Foreskin keratinocyte (primary cell): ENCODE measurements at places on chromosomes 16 and 17. TPM values are rescaled to one million over a fixed set of nuclear protein-coding genes. Genes with fewer than 3 reads are reported as not detected.

ESRP2 gene
- polyA plus RNA-seq, result 20.9 and 26.1 TPM in 2 replicates

PRAC1 gene
- not detected in 2 replicates for polyA plus RNA-seq

LRRC37A gene
- 0.28 and 0.94 TPM in 2 replicates for polyA plus RNA-seq

SLC16A13 gene
- polyA plus RNA-seq, result 6.9 and 10.2 TPM in 2 replicates

CIITA gene
- 0.03 and 0.06 TPM in 2 replicates for polyA plus RNA-seq

TNFRSF13B gene
- polyA plus RNA-seq, result not detected in 2 replicates

CD300LB gene
- polyA plus RNA-seq, result not detected in 2 replicates

RHBDL1 gene
- 1.6 and 3.0 TPM in 2 replicates for polyA plus RNA-seq

CDRT15L2 gene
- polyA plus RNA-seq, result not detected in 2 replicates

NLK gene
- polyA plus RNA-seq, result 5.6 and 7.1 TPM in 2 replicates

STH gene
- polyA plus RNA-seq, result not detected in 2 replicates

NDUFAF8 gene
- 172 and 212 TPM in 2 replicates for polyA plus RNA-seq

GRCh38 chr17:55743103-55743679 is 7.7 kb upstream of the PCTP start:
- DNase-seq, result peak; percentile 64

- no peak for DNase-seq
These were observed 20.3 kb downstream of the NXPH3 start for GRCh38 chr17:49595980-49596379.

DNA sequence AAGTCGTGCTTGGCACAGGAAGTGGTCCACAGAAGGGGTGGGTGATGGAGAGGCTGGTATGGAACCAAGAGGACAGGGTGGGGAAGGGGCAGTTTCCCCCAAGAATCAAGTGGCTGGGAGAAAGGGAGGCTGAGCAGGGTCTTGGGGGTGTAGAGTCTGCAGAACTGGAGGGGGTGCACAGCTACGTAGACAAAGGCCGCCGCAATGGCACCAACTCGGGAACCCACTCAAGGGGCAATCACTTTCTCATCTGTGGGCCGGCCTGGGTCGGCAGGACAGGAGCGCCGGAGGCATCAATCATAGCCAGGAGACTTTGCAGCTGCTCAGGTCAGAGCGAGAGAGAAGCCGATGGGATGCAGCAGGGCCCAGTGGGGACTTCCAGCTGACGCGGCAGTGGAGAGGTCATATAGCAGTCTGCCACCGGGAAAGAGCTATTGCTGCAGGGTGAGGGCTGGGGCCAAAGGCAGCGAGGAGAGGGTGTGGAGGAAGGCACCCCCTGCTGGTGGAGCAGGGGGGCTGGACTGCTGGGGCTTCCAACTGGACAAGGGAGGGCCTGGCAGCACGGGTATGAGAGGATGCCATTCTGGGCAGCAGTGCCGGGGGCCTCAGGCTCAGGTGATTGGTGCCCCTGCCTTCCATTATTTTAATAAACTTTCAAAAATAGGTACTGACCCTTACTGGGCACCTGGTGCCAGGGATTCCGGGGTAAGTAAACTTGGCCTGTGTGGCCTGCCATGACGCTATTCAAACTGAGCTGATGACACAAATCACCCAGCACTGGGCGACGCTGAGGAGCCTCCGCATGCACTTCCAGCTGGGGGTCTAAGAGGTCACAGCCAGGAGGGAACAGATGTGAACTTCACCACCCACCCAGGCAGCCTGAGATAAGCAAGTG is 52.5 kb upstream of the MTSS2 start:
- peak; percentile 35 for DNase-seq

- no peak for DNase-seq
These were observed 299.8 kb downstream of the CNTNAP4 start for GRCh38 chr16:76577003-76577402.

DNA sequence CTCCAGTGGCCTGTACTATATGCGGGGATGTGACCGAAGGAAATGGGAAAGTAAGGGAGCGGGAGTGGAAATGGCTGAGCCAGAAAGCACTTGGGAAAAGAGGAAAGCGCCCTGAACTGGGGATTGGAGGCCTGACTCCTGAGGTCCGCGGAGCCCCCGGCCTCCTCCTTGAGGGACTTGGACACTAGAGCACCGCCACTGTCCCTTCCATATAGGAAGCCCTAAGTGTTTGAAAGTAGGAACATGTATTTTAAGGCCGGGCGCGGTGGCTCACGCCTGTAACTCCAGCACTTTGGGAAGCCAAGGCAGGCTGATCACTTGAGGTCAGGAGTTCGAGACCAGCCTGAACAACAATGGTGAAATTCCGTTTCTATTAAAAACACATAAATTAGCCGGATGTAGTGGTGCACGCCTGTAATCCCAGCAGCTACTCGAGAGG is 530 bp upstream of the ZDHHC7 start:
- DNase-seq, result no peak

DNA sequence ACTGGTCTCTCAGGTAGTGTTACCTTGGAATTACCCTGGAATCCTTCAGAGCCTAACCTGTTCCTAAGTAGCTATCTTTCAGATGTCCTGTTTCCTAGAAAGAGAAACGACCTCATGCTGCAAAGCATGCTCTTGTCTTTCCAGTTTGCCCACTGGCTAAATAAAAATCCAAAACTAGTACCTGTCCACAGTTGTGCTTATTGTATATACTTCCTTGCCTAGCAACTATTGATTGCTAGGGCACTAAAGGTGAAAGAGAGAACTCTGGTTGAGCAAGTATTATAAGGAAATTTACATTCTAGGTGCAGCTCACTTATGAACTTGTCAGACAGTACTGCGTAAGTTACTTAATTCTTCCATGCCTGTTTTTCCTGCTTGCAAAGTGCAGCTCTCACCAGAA is 38.5 kb downstream of the LIG3 start:
- no peak for DNase-seq

- DNase-seq, result no peak
These were observed 142.2 kb downstream of the ABCA8 start for GRCh38 chr17:68812876-68813584.

- peak; percentile 0 for DNase-seq
These were observed 280.1 kb upstream of the MON1B start for GRCh38 chr16:76910931-76911330.

DNA sequence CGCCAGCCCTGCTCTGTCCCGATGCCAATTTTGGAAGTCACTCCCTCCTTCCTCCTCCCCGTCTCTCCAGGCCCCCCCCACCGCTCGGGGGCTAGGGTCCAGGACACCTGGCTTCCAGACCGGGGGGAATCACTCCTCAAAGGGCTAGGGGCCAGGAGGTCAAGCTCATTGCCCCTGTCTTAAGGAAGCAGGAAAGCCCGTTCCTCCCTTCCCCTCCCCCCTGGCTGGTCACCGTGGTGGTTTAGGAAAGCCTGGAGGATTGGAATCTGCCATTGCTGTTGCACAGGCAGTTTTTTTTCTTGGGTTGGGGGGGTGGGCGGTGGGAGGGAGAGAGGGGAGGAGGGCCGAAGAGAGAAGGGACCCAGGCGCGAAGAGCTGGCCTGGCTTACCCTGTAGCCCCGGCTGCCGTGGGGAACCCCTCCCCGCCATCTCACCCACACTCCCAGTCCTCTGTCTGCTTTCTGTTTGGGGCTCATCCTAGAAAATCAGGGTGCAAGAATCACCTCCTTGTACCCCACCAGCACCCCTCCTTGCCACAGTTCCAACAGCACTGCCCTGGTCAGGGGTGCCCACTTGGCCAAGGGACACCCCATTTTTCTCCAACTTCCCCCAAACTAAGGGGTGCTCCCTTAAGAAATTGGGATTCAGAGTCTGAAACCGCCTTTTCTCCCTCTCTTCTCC is 2.9 kb upstream of the BCL6B start:
- DNase-seq, result no peak

DNA sequence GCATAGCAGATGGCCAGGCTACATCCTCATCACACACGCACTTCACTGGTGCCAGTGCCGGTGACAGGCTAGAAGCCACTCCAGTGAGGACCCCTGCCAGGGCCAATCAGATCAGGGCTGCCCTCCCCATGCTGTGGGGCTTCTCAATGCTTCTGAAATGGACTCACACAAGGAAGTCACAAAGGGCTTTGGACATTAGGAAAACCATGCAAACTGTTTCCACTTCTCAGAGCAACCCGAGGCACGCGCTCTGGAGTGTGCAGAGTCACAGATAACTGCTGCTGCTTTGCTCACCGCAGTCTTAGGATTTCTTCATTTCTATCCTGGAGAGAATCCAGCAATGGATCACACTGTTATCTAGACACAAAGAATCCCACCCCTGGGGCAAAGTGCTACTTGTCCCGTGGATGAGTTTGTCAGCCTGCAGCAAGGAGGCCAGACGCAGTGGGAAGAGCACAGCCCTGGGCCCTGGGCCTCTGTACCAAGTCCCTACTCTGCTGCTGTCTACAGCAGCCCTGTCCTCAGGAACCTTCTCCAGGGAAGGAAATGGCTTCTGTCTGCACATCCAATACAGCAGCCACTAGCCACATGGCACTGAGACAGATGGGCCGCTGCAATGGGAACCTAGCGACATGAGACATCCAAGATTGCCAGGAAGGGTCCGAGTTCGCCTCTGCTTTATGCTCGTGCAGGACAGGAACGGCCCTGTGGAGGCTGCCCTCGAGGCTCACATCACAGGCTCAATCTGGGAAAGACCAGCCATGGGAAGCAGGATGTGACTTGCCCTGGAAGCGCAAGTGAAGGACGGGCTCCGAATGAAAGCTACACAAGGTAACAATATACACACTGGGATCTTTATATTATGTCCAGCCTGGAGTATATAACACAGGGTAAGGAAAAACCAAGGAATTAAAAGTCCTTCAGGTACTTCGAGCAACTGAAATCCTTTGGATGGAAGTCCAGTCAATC is 169.3 kb downstream of the ZFHX3 start:
- DNase-seq, result no peak

DNA sequence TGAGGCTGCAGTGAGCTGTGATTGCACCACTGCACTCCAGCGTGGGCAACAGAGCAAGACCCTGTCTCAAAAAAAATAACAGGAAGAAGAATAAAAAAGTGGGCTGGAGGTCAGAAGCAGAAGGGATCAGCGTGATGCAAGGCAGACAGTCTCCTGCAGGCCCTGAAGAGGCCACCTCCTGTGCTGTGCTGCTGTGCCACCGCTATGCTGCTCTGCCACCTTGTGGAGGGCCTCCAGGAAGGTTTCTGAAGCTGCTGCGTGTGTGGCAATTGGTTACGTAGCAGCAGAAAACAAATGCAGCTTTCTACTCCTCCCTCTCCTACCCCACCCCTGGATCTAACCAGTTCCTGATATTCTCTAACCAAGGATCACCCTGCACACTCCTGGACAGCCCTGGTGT is 815.5 kb downstream of the KCNJ18 start:
- no peak for DNase-seq

GRCh38 chr16:75065521-75066149 is 50.9 kb downstream of the LDHD start:
- no peak for DNase-seq

GRCh38 chr17:64244165-64244564 is 18.9 kb downstream of the TEX2 start:
- DNase-seq, result no peak

- DNase-seq, result peak; percentile 42
These were observed 3.9 kb downstream of the ITGA2B start for GRCh38 chr17:44385287-44386181.

- DNase-seq, result peak; percentile 54
These were observed 67.0 kb downstream of the USP31 start for GRCh38 chr16:23082161-23082788.

DNA sequence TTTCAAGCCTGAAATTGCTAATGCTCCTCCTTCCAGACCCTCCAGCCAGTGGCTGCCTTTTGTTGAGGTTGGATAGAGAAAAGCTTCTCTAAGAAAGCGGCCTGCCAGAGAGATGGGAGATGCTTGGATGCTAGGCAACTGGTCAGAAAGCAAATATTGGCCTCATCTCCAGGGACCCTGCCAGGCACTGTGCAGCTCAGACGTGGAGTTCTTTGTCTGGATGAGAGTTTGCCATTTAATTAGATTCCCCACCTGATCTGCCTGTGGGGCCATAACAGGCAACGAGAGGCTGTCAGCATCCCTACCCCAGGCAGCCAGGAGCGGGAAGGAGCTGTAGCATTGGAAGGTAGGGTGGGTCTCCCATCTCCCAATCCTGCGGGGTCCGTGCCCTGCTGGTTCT is 52.7 kb downstream of the ASIC2 start:
- DNase-seq, result no peak

DNA sequence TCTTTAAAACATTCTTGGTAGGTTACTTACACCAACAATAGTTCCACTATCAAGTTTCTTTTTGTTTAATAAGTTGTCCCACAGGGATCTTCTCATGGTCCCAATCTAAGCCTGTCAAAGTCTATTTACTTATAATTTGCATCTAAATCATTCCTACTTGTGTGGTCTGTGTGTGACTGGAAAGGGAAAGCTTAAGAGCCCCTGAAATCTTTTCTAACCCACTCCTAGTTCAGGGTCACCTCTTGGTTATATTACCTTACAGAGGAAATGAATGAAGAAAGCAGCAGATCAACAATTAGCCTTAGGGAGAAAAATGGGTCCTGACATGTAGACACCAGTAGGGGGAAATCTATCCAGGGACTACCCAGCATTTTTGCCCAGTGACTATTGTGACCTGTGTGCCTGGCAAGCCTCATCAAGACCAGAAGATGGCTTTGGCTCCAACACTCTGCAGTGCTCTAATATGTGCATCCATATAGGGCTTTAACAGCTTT is 110.4 kb upstream of the HAS3 start:
- peak; percentile 99 for DNase-seq

GRCh38 chr17:74390680-74391653 is 23.7 kb downstream of the GPR142 start:
- no peak for DNase-seq

- no peak for DNase-seq
These were observed 21.1 kb upstream of the RPH3AL start for GRCh38 chr17:373613-374230.

DNA sequence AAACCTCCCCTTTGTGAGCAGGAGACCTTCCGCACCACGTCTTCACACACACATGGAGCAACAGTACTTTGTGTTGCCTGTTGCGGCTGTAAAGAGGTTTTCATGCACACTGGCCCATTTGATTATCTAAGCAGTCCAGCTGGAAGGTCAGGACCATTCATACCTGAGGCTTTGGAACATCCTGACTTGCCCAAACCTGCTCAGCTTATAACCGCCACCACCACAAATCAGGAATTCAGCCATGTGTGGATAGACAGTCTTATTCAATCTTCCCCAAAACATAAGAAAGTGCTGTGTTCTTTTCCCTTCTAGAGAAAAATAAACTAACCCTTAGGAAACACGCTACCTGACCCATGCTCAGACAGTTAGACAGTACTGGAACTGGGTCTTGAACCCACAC is 81.6 kb upstream of the XYLT1 start:
- peak; percentile 94 for DNase-seq

GRCh38 chr17:9206741-9207332 is 185.5 kb downstream of the NTN1 start:
- DNase-seq, result no peak

GRCh38 chr17:44361292-44362260 is 2.1 kb downstream of the FAM171A2 start:
- no peak for DNase-seq
